ENCODE measurements at places on chromosomes 16 and 17. TPM values are rescaled to one million over a fixed set of nuclear protein-coding genes. Genes with fewer than 3 reads are reported as not detected.

NUPR1 gene
- 149 TPM for total RNA-seq

DNA sequence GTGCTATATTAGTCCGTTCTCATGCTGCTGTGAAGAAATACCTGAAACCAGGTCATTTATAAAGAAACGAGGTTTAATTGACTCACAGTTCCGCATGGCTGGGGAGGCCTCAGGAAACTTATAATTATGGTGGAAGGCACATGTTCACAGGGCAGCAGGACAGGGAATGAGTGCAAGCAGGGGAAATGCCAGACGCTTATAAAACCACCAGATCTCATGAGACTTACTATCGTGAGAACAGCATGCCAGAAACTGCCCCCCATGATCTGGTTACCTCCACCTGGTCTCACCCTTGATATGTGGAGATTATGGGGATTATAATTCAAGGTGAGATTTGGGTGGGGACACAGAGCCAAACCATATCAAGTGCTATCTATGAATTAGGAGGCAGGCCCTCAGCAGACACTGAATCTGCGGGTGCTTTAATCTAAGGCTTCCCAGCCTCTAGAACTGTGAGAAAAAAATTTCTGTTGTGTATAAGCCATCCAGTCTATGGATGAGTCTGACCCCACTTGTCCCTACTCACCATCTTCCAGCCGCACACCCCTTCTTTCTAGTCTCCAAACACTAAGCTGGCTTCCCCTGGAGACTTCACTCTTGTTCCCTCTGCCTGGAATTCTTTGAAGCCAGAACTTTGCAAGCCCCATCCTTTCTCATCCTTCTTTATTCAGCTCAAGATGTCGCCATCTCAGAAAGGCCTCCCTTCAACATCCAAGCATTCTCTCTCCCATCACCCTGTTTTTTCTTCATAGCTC lies 772 bp upstream of the NUP93 start:
- no peak for DNase-seq
- H3K4me3 ChIP-seq = no peak overlapping the region

SPAG5 gene
- 27.0 TPM for total RNA-seq

BCKDK gene
- 49.4 TPM for total RNA-seq

- H3K4me1 ChIP-seq = peaks cover 25% of the 10 kb centered on the region
- peak; percentile 84 for DNase-seq
- no peak overlapping the region for H3K27ac ChIP-seq
- no peaks in the 10 kb centered on the region for H3K27me3 ChIP-seq
Measured at GRCh38 chr17:36482611-36483504, 3.6 kb upstream of the ZNHIT3 start.

CCL14 gene
- 43.0 TPM for total RNA-seq

DNA sequence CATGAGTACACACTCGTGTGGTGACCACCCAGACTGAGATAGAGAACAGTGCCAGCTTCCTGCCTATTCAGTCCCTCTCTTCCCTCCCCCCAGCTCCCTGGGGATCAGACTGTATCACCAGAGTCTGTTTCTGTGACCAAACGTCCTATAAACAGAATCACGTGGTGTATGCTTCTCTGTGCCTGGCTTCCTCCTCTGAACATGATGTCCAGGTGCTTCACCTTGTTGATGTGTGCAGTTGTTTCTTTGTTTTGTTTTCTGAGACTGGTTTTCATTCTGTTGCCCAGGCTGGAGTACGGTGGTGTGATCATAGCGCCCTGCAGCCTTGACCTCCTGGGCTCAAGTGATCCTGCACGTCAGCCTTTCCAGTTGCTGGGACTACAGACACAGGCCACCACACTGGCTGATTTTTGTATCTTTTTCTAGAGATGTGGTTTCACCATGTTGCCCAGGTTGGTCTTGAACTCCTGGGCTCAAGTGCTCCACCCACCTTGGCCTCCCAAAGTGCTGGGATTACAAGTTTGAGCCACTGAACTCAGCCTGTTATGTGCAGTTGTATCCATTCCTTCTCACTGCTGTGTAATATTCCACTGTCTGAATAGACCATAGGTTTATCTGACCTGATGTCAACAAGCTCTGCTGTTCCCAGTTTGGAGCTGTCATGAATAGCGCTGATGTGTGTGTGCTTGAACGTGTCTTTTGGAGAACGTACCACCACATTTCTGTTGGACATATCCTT lies 28.9 kb upstream of the PRM1 start:
- peak overlapping the region; percentile 58 for H3K27ac ChIP-seq
- peak; percentile 83 for DNase-seq
- H3K27me3 ChIP-seq = no peaks in the 10 kb centered on the region

CCDC144A gene
- total RNA-seq = 1.9 TPM

GRCh38 chr16:67326472-67327309 lies at the start of the genes KCTD19 and LRRC36:
Gene KCTD19, minus strand, starts transcription at chr16:67326741. Its CDS starts 34 bp downstream, at chr16:67326707.
Gene LRRC36, plus strand, starts transcription at chr16:67326815. Its CDS starts 48 bp downstream, at chr16:67326863.
- H3K27me3 ChIP-seq = no peaks in the 10 kb centered on the region
- no peaks in the 10 kb centered on the region for H3K36me3 ChIP-seq
- H3K4me1 ChIP-seq = peaks cover 12% of the 10 kb centered on the region

GRCh38 chr17:44555099-44555498 lies 2.2 kb upstream of the FZD2 start:
- no peaks in the 10 kb centered on the region for H3K27me3 ChIP-seq
- DNase-seq = no peak
- no peak overlapping the region for H3K4me3 ChIP-seq
- peaks cover 14% of the 10 kb centered on the region for H3K4me1 ChIP-seq

DNA sequence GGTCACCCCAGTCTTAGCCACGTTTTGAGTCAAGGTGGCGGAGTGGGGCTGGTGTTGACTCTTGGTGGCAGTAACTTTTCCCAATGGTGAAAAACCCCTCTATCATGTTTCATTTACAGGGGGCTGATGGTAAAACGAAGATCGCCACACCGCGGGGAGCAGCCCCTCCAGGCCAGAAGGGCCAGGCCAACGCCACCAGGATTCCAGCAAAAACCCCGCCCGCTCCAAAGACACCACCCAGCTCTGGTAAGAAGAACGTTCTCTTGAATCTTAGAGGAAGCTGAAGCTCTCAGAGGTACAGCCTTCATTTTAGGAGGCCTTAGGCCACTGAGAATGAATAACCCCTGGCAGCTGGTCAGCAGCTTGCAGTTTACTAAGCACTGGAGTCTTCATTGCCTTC lies 7.7 kb upstream of the STH start:
- H3K36me3 ChIP-seq = no peaks in the 10 kb centered on the region
- no peak overlapping the region for H3K27ac ChIP-seq
- no peak for DNase-seq
- no peak overlapping the region for H3K4me3 ChIP-seq
- no peaks in the 10 kb centered on the region for H3K27me3 ChIP-seq
- no peaks in the 10 kb centered on the region for H3K4me1 ChIP-seq

DNA sequence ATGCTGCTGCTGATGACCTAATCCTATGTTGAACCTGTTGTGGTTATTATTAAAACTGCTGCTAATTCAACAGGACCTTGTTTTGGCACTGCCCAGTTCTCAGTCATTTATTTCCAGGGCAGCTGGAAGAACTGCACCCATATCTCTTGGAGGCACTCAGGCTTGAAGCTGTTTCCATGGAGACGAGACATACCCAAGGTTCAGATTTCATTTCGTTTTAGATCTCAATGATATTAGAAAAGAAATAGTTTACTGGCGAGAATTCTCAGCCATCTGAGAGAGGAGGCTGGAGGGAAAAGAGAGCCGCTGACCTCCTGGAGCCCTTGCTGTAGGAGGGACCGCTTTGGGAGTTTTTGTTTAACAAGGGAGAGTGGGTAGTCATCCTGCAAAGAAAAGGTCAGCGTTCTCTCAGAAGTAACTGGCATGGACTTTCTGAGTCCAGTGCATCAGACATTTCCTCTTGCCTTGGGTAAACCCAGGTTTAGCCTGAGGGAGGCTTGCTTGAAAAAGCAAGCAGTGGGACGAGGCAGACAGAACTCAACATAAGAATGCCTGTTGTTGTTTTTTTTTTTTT lies 75.4 kb downstream of the YPEL2 start:
- peaks cover 33% of the 10 kb centered on the region for H3K4me1 ChIP-seq
- peak; percentile 77 for DNase-seq
- H3K36me3 ChIP-seq = no peaks in the 10 kb centered on the region
- H3K27ac ChIP-seq = peak overlapping the region; percentile 77
- H3K4me3 ChIP-seq = no peak overlapping the region

DNA sequence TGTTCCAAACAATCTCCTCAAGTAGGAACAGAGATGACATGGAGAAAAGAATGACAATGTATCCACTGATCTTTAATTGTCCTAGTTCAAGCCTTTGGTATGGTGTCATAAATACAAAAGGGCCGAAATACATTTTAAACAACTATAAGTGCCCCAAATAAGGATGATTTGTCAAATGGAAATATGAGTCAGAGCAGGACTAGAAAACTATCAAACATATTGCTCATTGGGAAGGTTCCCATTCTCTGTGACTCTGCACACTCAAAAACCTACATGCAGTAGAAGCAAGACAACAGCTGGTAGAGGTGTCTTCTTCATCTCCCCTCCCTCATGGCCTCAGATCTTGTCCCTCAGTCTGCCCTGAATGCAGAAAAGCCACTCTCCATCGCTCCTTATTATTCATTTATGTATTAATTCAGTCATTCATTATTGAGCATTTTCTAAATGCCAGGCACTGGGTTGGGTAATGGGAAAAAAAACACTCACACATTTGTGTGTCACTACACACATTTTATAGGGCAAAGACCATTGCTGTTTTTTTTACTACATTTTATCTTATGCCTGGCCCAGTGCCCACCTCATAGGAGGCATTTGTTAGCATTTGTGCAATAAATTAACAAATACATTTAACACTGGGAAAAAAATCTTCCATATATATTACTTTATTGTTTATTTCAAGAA lies 10.1 kb downstream of the CA10 start:
- no peaks in the 10 kb centered on the region for H3K36me3 ChIP-seq
- no peak overlapping the region for H3K4me3 ChIP-seq
- no peak for DNase-seq
- H3K4me1 ChIP-seq = no peaks in the 10 kb centered on the region

HNF1B gene
- not detected for total RNA-seq

- H3K4me3 ChIP-seq = no peak overlapping the region
- H3K36me3 ChIP-seq = no peaks in the 10 kb centered on the region
- no peaks in the 10 kb centered on the region for H3K27me3 ChIP-seq
- DNase-seq = no peak
Measured at GRCh38 chr16:10156099-10156498, 26.1 kb downstream of the GRIN2A start.

GRCh38 chr16:10906482-10906881 lies 29.5 kb downstream of the CIITA start:
- H3K36me3 ChIP-seq = no peaks in the 10 kb centered on the region
- no peak overlapping the region for H3K4me3 ChIP-seq
- peaks cover 5% of the 10 kb centered on the region for H3K4me1 ChIP-seq
- DNase-seq = no peak

AP1G1 gene
- total RNA-seq = 94.5 TPM

GRCh38 chr17:59954856-59955255 lies 9.7 kb downstream of the RNFT1 start:
- no peak for DNase-seq
- no peaks in the 10 kb centered on the region for H3K4me1 ChIP-seq
- H3K27me3 ChIP-seq = no peaks in the 10 kb centered on the region
- H3K36me3 ChIP-seq = peaks cover 13% of the 10 kb centered on the region
- no peak overlapping the region for H3K27ac ChIP-seq

CD300LG gene
- 1.9 TPM for total RNA-seq

DNA sequence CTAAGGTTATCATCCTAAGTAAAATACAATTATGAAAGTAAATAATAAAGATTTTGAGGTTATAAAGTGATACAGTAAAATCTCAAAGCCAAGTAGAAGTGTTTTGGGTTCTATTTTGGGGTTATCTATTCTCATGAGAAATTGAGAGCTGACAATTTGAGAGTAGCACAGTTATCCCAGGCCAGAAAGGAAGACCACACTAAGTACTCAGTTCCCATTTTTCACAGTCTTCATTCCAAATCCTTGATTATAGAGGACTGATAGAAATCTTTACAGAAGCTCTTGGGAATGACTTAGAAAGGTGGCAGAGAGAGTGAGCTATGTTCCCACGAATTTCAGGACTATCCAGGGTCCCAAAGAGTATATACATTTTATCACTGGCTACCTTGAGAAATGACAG lies 4.6 kb downstream of the GFOD2 start:
- no peak overlapping the region for H3K4me3 ChIP-seq
- no peaks in the 10 kb centered on the region for H3K27me3 ChIP-seq
- no peak for DNase-seq
- no peak overlapping the region for H3K27ac ChIP-seq
- peaks cover 9% of the 10 kb centered on the region for H3K4me1 ChIP-seq
- no peaks in the 10 kb centered on the region for H3K36me3 ChIP-seq

DNA sequence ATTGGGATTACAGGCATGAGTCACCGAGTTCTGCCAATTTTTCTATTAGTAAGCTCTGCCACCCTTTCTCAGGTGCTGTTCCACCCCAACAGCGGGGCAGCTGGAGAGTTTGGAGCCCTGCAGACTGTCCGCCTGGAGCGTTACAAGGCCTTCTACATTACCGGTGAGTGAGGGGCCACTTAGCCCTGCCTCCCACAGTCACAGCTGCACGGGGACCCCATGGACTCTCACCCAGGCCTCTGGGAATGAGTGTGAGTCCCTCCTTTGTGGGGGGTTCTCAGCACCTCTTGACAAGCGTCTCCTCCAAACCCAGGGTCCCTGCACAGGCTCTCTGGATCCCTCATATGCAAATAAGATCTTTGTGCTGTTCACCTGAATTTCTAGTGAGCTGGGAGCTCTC lies 56.0 kb downstream of the WIPI1 start:
- no peak for DNase-seq
- H3K27ac ChIP-seq = no peak overlapping the region
- no peaks in the 10 kb centered on the region for H3K4me1 ChIP-seq
- no peak overlapping the region for H3K4me3 ChIP-seq
- no peaks in the 10 kb centered on the region for H3K36me3 ChIP-seq
- H3K27me3 ChIP-seq = no peaks in the 10 kb centered on the region

CNP gene
- total RNA-seq = 55.7 TPM

DNA sequence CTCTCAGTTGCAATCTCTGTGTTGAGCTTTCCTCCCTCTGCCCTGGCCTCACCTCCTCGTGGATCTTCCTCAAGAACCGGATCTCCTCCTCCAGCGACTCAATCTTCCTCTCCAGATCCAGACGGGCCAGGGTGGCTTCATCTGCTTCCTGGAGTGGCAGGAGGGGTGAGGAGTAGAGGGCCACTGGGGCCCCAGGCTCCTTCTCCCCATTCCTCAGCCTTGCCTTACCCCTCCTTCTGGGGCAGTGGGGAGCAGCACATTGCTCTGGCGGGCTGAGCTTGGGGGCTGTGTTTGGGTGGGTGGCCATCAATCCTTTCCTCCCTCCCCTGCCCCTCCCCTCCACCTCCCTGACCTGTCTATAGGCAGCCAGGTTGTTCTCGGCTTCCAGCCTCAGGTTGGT lies 1.6 kb downstream of the GFAP start:
- no peak overlapping the region for H3K27ac ChIP-seq
- DNase-seq = no peak
- H3K27me3 ChIP-seq = no peaks in the 10 kb centered on the region
- H3K36me3 ChIP-seq = no peaks in the 10 kb centered on the region
- H3K4me3 ChIP-seq = no peak overlapping the region

GRCh38 chr16:46743232-46743719 lies 4.9 kb downstream of the MYLK3 start:
- H3K4me3 ChIP-seq = no peak overlapping the region
- H3K36me3 ChIP-seq = no peaks in the 10 kb centered on the region
- H3K4me1 ChIP-seq = no peaks in the 10 kb centered on the region
- H3K27ac ChIP-seq = no peak overlapping the region
- H3K27me3 ChIP-seq = no peaks in the 10 kb centered on the region
- DNase-seq = no peak

MAPK8IP3 gene
- 70.1 TPM for total RNA-seq
